ENCODE measurements at places on chromosomes 5 and 9. TPM values are rescaled to one million over a fixed set of nuclear protein-coding genes. Genes with fewer than 3 reads are reported as not detected.

The SLC46A2 gene
- not detected for total RNA-seq

The TRPM6 gene
- total RNA-seq, result 0.99 TPM

The IL13 gene
- total RNA-seq, result not detected

The ENG gene
- 2.2 TPM for total RNA-seq

The STPG3 gene
- not detected for total RNA-seq

The PCDHGA6 gene
- 3.8 TPM for total RNA-seq

The BAAT gene
- not detected for total RNA-seq
